ENCODE measurements at places on chromosomes 6 and 20. TPM values are rescaled to one million over a fixed set of nuclear protein-coding genes. Genes with fewer than 3 reads are reported as not detected.

- no peak overlapping the region for H3K27ac ChIP-seq
- H3K27me3 ChIP-seq = peaks cover 33% of the 10 kb centered on the region
- H3K4me1 ChIP-seq = peaks cover 12% of the 10 kb centered on the region
- no peak overlapping the region for H3K4me3 ChIP-seq
- no peak for DNase-seq
- H3K36me3 ChIP-seq = no peaks in the 10 kb centered on the region
These were observed 102.6 kb downstream of the KIF13A start for GRCh38 chr6:17884498-17885478.

- no peak overlapping the region for H3K27ac ChIP-seq
- peaks cover 2% of the 10 kb centered on the region for H3K4me1 ChIP-seq
- H3K4me3 ChIP-seq = no peak overlapping the region
- H3K27me3 ChIP-seq = peaks cover 50% of the 10 kb centered on the region
- no peaks in the 10 kb centered on the region for H3K36me3 ChIP-seq
- no peak for DNase-seq
These were observed 4.6 kb upstream of the PPP1R3G start for GRCh38 chr6:5080574-5080973.

DNA sequence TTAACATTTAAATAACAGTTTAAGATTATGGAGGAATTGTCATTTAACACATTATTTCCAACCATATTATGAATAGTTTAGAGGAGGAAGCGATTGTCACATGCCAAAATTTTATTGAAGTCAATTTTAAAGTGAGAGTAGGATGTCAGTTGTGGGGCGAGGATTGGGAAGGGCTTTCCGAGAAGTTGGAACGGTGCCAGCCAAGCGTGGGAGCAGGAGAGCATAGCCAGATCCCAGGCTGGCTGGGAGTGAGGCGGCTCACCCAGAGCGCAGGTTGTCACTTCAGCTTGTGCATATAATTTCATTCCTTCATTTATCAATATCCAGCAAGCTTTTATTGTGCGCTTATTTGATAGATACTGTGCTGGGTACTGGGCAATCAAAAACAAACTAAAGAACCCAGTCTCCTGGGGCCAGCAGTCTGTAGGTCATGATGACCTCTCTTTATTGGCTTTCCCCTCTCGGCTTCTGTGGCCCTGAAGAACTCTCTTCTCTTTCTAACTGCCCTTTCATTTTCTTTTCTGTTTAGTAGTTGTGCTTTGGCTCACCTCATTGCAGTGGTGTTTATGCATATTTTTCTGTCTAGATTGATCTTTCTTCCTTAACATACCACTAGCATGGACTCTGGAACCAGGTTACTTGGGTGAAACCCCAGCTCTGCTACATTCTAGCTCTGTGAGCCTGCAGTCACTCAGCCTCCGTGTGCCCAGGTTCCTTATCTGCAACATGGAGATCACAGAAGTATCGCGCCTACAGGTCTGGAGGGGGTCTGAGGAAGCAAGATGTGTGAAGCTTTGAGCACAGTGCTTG lies 6.4 kb downstream of the CEP43 start:
- no peaks in the 10 kb centered on the region for H3K27me3 ChIP-seq
- DNase-seq = peak; percentile 40
- peaks cover 49% of the 10 kb centered on the region for H3K36me3 ChIP-seq
- no peak overlapping the region for H3K27ac ChIP-seq

GRCh38 chr6:130928158-130928912 lies 101.1 kb downstream of the SMLR1 start:
- H3K4me3 ChIP-seq = no peak overlapping the region
- H3K36me3 ChIP-seq = no peaks in the 10 kb centered on the region
- no peaks in the 10 kb centered on the region for H3K27me3 ChIP-seq
- no peak for DNase-seq

DNA sequence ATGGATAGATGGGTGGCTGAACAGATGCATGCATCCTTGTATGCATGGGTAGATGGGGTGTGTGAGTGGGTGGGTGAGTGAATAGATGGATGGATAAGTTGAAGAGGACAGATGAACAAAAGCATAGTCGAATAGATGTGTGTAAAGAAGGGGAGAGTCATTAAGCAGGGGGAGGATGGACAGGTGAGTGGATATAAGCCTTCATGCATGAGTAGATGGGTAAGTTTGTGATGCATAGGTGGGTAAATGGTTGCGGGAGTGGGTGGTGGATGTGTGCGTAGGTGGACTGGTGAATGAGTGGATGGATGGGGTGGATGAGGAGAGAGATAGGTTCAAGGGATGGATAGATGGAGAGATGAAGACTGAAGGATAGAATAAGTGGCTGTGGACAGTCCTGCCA lies 29.6 kb downstream of the HLA-DPB1 start:
- no peaks in the 10 kb centered on the region for H3K4me1 ChIP-seq
- H3K4me3 ChIP-seq = no peak overlapping the region
- DNase-seq = peak; percentile 27
- no peak overlapping the region for H3K27ac ChIP-seq
- H3K27me3 ChIP-seq = peaks cover 59% of the 10 kb centered on the region

DNA sequence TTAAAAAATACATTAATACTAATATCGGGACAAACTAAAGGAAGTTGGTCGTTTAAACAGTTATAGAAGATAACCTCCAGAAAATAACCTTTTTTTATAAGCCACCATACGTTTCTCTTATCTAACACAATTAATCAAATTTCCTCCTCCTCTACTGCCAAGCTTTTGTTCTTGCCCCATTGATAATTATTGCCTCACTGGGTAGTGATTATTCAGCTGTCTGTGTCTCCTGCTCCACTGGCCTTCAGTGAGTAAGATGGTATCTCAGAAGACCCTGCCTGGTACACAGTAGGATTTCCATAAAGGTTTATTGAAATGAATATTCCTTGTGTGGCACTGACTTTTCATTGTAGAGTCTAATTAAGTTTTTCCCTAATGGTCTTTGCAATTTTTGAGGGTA lies 165.5 kb upstream of the SCGN start:
- peaks cover 3% of the 10 kb centered on the region for H3K4me1 ChIP-seq
- no peaks in the 10 kb centered on the region for H3K36me3 ChIP-seq
- no peak overlapping the region for H3K4me3 ChIP-seq

GRCh38 chr6:112218563-112218962 lies 35.8 kb downstream of the LAMA4 start:
- H3K36me3 ChIP-seq = no peaks in the 10 kb centered on the region
- H3K27ac ChIP-seq = no peak overlapping the region
- no peak overlapping the region for H3K4me3 ChIP-seq
- peaks cover 50% of the 10 kb centered on the region for H3K27me3 ChIP-seq
- H3K4me1 ChIP-seq = no peaks in the 10 kb centered on the region

- DNase-seq = no peak
- H3K27ac ChIP-seq = peak overlapping the region; percentile 86
- H3K36me3 ChIP-seq = peaks cover 3% of the 10 kb centered on the region
These were observed 510 bp downstream of the NDRG3 start for GRCh38 chr20:36745234-36745926.

- no peak for DNase-seq
- H3K4me1 ChIP-seq = no peaks in the 10 kb centered on the region
- no peaks in the 10 kb centered on the region for H3K36me3 ChIP-seq
These were observed at the start of gene PKHD1 for GRCh38 chr6:52087498-52087999. Gene PKHD1 (minus strand): TSS chr6:52087613. CDS start chr6:52084933, 2,680 bp downstream.

The LTA gene
- total RNA-seq = 631 TPM

The ID4 gene
- total RNA-seq = not detected

The OR2B6 gene
- total RNA-seq = not detected

The SEMG1 gene
- total RNA-seq = not detected

The PAK5 gene
- total RNA-seq = not detected

The HMGCLL1 gene
- not detected for total RNA-seq

The RHAG gene
- not detected for total RNA-seq

The PROCR gene
- total RNA-seq = 0.24 TPM

The BPIFA3 gene
- total RNA-seq = not detected
